ENCODE measurements at places on chromosomes 2 and 18.

DNA sequence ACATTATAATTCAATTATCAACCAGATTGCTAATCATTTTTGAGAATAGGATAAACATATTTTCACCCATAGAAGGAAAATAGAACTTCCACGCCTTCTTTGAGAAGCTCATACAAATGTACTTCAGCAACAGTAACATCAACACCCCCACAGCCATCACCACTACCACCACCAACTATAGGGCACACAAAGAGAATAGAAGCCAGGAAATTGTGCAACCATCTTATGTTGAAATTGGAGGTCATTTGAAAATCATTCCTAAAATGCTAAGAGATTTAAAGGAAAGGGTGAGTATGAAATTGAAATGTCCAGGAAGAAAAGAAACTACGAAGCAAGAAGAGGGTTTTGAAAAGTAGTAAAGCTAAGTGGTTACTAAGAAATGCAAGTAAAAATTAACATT, 563.4 kb downstream of the ZNF804A start:
- DNase-seq: no peak

- DNase-seq: no peak
Measured at GRCh38 chr2:96399342-96400048, 63.9 kb downstream of the NCAPH start.

- DNase-seq: no peak
Measured at GRCh38 chr2:220887876-220888275, 684.2 kb downstream of the EPHA4 start.

DNA sequence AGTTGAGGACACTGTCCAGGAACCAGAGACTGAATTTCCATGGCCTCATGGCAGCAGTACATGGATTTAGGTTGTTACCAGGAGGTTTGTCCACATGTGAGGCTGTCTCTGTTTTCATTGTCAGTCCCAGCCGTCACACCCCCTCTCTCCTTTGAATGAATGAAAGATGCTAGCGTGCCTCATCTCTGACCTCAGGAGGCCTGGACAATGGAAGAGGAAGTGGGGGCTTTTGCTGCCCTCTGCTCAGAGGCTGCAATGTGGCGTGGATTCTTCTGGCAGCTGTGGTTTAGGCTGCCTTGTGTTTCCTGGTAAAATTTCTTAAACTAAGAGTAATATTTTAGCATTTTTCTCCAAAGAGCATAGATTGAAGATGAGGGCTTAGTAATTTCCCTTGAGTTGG, 47.5 kb downstream of the RAB31 start:
- no peak for DNase-seq

DNA sequence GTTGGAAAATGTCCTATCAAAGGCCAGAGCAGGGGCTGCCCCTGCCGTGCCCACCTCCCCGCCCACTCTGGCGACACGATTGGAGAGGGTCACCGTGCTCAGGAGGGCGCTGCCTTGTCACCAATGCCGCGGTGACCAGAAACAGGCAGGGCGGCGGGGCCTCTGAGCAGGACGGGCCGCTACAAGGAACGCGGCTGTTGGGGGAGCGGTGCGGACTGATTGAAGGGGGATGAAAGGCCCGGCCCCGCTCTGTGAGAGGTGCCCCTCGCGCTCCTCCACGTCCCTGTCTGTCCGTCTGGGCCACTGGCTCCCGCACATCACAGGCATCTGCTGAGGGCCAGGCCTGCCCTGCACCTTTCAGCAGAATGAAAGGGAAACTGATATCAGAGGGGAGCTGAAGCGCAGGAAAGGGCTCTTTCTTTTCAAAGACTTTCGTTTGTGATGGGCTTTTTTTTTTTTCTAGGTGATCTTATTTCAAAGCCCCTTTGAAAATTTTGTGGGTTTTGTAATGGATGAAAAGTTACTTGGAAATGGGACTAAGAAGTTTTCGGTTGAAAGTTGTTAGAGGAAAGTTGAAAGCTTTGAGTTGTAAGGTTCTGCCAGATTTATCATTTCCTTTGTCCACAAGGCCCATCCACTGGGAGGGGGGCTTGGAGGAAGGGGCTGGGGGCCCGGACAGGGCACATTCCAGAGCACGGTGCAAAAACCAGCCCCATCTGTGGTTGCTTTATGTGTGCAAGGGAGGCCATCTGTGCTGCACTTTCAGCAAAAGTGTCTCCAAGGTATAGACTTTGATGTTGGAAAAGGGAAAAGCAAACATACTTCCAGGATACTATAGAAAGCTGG, 244.2 kb downstream of the KLHL29 start:
- no peak for DNase-seq

GRCh38 chr2:204901591-204901990, 356.3 kb downstream of the PARD3B start:
- DNase-seq: no peak

DNA sequence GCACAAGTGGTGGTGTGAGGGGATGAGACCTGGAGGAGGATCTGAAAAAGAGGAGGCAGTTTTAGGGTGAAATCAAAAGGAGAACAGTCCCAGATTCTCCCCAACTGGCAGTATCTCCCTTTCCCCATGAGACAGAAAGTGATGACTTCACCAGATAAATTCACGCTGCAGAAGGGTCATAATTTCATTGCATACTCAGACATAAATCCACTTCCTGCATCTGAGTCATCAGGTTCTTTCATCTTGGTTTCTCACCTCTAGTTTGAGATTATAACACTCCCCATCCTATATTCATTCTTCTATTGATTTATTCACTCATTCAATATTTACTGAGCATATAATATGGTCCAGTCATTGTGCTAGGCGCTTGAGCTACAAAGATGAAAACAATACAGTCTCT, 64.7 kb downstream of the CCDC148 start:
- no peak for DNase-seq

- no peak for DNase-seq
Measured at GRCh38 chr2:179861027-179861415, 391 bp downstream of the ZNF385B start.

DNA sequence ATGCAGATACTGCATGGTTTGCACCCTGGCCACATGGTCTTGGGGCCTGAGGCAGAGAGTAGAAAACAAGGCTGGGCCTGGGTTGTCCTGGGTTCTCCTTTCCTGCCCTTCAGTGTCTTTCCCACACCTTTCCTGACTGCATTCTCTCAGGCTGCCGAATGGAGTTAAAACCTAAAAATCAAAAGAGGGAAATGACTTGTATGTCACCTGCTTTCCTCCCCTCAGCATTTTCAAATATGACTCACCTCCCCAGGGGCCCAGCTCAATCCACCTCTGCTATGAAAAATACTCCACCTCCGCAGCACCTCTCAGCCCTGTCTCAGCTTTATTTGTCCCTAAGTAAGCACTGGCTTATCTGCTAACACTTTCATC, 457.8 kb upstream of the MEX3C start:
- DNase-seq: no peak

DNA sequence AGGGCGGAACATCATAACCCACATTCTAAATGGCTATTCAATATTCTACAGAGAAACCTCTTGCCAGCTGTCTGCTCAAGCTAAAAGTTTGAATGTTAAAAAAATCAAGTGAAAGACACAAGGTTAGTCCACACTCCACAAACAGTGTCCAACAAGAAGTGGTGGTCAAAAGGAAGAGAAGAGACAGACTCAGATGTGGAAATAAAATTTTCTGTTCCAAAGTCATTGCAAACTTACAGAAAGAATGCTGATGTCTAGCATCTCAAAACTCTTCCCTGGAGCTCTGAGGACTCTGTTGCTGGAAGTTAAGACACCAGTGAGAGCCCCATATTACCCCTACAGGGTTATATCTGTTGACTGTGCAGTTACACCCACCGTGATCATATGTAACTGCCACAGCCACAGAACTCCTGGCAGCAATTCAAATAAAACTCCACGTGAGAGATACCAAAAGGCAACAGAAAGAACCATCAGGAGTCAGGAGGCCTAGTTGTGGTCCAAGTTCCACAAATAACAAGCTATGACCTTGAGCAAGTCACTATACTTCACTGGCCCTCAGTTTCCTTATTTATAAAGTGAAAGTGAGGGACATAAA, 60.9 kb downstream of the AAK1 start:
- DNase-seq: peak; percentile 85

- no peak for DNase-seq
Measured at GRCh38 chr2:21363364-21363763, 239.6 kb downstream of the TDRD15 start.

DNA sequence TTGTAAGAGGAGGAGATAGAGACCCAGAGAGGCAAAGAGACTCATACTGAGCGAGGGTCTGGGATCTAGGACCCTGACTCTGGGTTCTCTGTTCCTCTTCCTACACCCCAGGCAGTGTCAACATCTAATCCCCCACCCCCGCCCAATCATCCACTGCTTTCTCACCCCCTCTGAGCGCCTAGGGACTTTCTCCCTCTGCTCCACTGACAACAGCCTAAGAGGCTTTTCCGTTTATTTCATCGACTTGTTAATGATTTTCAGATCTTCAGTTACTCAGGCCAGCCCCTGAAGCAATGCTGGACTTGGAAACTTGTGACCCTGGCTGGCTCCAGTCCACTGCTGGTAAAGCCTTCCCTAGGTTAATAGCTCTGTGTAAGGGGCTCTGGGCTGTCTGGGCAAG, 65.1 kb downstream of the TFCP2L1 start:
- DNase-seq: no peak

DNA sequence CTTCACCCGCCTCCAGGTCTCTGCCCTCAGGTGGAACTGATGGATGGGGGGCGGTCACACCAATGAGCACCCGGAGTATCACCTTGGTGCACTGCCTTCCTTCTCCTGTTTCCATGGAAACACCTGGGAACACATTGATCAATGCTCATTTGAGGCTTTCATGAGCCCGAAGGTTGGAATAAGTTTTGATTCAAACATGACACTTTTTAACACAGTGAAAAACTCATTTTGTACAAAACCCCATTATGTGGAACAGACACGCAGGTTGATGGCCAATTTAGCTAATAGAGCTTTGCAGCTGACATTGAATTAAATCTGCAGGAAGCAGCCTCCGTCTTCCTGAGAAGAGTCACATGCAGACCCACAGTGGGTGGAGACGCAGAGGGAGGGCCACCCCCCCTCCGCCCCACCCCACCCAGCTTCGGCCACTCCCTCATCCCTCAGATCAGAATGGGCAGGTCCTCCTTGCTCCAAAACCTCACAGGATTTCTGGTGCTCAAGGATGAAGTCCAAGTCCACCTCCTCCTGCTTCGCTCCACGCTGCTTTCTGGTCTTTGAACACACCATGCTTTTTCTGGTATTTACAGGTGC, 96.0 kb upstream of the MYCN start:
- peak; percentile 4 for DNase-seq

- DNase-seq: no peak
Measured at GRCh38 chr18:58359218-58359617, 269.7 kb downstream of the ALPK2 start.

DNA sequence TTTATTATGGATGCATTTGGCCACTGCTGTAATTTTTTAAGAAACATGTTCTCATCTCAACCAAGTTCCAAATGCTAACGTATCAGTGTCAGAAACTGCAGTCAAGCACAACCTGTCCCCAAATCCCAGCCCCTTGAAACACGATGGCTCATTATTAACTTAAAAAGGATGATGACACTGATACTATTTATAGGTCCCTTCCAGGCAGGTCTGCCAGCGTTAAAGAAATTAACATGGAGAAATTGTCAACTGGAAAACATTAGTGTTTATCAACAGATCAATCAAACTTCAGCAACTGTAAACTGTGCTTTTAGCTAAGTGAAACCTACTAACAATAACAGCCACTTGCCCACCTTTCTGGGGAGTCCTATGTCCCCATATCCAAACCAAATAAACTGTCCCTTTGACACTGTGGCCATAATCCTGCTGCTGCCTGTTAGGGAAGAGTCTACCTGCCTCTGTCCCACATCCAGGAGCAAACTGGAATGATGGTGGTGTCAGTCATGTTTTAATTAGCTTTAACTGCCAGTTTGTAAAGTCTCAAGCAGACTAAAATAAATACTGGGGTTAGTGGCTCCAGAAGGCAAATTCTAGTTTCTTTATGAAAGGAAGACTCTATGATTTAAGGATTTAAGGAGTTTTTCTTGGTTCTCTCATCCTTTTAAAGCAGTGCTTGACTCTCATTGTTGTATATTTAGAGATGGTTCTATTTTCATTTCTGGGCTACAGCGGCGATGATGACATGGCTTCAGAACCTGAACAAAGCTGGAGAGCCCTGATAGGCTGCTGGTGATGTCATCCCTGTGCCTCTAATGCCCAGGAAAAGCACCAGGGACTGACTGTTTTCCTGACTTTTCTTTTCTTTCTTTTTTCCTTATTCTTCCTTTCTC, 583.6 kb upstream of the PIK3C3 start:
- no peak for DNase-seq

DNA sequence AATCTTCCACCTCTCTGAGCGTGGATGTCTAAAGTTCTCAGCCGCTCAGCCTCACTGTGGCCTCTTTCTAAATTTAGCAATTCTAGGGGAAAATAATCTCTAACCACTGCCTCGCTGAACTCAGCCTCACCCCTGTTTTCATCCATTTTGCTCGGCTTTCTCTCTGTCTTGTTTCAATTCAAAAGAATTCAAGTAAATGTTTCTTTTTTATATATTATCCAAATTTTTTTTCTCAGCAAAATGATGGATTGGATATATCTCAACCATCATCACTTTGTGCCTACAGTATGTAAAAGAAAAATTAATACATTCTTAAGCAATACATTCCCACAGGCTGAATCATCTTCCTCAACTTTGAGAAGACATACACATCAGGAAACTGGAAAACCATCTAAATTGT, 24.0 kb upstream of the GALNT5 start:
- no peak for DNase-seq

DNA sequence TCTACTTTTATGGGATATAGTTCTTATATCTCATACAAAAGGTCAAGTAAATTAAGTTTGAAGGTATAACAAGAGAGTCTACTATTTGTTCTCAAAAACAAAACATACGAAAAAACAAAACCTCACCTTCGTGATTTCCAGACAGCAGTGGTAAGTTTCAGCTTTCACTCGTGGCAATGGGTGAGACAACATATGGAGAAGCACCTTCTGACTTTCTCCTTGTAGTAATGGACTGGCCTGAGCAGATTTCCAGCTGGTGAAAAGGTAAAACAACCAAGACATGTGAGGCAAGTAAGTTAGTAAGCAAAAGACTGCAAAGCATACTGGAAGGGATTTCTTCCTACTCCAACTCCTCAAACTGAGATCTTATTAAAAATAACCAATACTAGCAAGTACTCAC, 39.6 kb downstream of the RTTN start:
- DNase-seq: no peak

GRCh38 chr18:77087393-77088141, 45.0 kb downstream of the MBP start:
- DNase-seq: no peak

- peak; percentile 70 for DNase-seq
Measured at GRCh38 chr2:219171231-219171651, 1.4 kb upstream of the SLC23A3 start.

DNA sequence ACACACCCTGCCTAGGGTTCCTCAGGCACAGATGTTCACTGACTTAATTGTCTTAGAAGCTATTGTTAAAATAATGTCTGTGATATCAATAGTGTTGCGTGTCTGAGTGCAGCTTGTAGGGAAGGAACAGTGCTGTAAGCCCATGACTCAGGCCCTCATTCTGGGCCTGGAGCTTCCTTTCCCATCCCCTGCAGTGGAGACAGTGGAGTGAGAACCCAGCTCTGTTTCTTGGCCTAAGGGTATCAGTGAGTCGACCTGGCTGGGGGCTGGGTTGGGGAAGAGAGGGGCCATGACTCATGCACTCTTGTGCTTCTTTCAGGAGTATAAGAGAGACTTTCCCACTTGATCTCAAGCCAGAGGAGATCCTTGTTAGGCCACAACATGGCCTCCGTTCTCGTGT, 106.8 kb downstream of the HRH4 start:
- no peak for DNase-seq

GRCh38 chr2:235659767-235660322, 166.0 kb downstream of the AGAP1 start:
- DNase-seq: no peak
